Kidney capillary endothelial cell (primary cell): ENCODE measurements at places on chromosomes 2 and 18.

DNA sequence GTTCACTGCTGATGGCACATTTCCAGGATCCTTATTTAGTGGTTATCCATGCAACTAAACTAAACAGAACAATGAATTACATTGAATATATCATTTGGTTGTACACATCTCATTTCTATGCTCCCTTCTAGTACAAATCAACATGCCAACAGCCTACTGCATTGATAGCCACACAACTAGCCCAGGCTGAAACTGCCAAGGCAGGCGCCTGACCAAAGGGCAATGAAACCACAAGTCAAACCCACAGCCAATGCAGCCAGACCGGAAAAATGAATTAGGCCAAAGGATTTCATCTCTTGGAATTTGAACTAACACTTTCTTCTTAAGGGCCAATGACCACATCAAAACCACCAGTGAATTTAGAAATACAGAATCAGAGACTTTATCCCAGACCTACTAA lies 196.4 kb downstream of the NOL4 start:
- no peak for DNase-seq

DNA sequence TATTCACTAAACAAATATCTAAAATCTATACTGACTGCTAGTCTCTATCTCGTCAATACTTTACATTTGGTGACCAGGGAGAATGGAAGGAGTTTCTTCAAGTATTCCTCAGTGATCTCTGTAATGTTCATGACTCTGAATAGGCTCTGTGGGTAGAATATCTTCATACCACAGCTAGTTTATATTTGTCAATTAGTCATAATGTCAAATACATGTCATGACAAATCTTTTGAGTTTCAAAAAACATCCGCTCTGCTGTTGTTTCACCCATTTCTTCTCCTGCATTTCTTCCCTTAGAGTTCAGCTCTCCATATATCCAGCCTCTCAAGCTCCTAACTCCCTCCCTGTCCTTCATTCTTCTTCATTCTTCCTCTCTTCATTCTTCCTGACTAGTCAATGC lies 206.5 kb upstream of the FANCL start:
- DNase-seq: peak; percentile 8

- no peak for DNase-seq
Observed at GRCh38 chr2:183026424-183026823, 11.8 kb downstream of the NCKAP1 start.

GRCh38 chr2:121071034-121071504 lies 213.9 kb downstream of the TFCP2L1 start:
- DNase-seq: peak; percentile 57

- DNase-seq: no peak
Observed at GRCh38 chr2:162196638-162197037, 44.6 kb upstream of the GCG start.

- no peak for DNase-seq
Observed at GRCh38 chr2:16165518-16166326, 225.4 kb downstream of the MYCN start.
